ENCODE measurements at places on chromosomes 7 and 10.

- no peak for DNase-seq
These were observed 80.1 kb downstream of the EMX2 start for GRCh38 chr10:117622471-117623184.

DNA sequence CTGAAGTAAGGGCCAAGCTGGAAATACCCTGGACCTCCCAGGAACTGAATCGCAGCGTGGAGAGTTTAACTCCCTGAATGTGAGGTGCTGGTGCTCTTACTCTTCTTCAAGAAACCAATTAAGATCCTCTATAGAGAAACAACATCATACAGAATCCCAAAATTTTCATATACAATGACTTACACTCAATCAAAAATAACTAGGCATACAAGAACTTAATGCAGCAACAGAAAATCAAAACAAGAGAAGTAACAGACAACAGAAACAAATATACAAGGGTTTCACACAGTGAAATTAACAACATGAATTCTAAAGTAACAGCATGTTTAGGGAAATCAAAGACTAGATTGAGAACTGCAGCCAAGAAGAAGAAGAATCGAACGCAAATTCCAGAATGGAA lies 37.7 kb downstream of the RNF216 start:
- DNase-seq: no peak

- DNase-seq: no peak
These were observed 17.8 kb upstream of the CCNJ start for GRCh38 chr10:96025566-96025965.

GRCh38 chr7:64951250-64951848 lies 39.5 kb downstream of the ZNF117 start:
- no peak for DNase-seq

DNA sequence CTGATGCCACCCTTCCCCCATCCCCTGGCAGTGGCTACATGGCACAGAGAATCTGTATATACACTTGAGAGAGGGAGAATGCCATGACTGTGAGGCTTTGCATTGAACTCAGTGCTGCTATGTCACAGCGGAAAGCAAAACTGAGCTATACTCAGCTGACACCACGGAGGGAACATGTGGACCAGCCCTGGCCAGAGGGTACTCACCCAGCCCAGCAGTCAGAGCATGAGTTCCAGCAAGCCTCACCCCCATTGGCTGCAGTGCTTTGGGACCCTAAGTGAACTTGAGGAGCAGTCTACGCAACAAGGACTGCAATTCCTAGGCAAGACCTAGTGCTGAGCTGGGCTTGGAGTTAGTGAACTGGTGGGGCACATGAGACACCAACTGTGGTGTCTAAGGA lies 10.3 kb upstream of the AOC1 start:
- no peak for DNase-seq

- DNase-seq: no peak
These were observed 40.0 kb downstream of the MINPP1 start for GRCh38 chr10:87544721-87545120.

All from cortex of kidney (tissue), 1 donor.